Activated CD4-positive, alpha-beta T cell treated with anti-CD3 and anti-CD28 coated beads for 24 hours (primary cell): ENCODE measurements at places on chromosomes 3 and 15.

DNA sequence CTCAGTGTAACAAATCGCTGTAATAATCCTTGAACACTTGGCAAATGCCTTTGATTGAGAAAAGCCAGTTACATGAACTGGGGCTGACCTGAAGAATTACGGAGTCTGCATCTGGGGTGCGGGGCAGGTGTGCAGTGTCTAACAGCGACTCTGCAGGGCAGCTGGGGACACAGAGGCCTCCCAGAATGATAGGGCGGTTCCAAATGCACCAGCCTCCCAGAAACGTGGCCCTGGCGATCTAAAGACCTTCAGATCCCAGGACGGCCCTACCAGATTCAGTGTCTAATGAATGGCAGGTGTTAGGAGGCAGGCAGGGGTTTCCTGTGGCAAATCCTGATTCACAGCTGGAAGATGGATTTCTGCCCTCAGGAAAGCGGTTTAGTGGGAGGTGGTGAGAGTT is 100.5 kb upstream of the RGMA start:
- no peak for DNase-seq

GRCh38 chr3:187987924-187988323 is 166.0 kb upstream of the LPP start:
- DNase-seq: no peak

- no peak for DNase-seq
Measured at GRCh38 chr3:26668696-26669095, 46.1 kb downstream of the LRRC3B start.

DNA sequence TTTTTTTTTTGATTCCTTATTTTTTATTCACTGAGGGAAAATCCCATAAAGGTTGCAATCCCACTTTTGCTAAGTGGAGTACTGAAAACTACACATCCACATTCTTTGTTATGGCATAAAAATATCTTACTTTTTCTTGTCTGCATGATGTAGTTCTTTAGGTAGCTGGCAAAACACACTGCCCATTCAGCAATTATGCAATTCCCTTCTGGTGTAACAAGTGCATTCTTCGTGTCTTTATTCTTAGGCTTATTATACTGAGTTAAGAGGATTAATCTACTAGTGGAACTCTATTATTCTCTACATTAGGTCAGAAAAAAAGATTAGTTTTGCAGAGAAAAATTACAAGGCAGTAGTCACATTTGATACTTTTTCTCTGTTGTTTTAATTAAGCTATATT is 403.8 kb upstream of the GBE1 start:
- DNase-seq: no peak

GRCh38 chr3:143533391-143533790 is 314.9 kb downstream of the SLC9A9 start:
- no peak for DNase-seq

GRCh38 chr3:111610612-111611054 is 15.5 kb upstream of the ZBED2 start:
- no peak for DNase-seq

GRCh38 chr3:46393554-46394434 is 13.1 kb downstream of the CCR5AS start:
- DNase-seq: no peak

DNA sequence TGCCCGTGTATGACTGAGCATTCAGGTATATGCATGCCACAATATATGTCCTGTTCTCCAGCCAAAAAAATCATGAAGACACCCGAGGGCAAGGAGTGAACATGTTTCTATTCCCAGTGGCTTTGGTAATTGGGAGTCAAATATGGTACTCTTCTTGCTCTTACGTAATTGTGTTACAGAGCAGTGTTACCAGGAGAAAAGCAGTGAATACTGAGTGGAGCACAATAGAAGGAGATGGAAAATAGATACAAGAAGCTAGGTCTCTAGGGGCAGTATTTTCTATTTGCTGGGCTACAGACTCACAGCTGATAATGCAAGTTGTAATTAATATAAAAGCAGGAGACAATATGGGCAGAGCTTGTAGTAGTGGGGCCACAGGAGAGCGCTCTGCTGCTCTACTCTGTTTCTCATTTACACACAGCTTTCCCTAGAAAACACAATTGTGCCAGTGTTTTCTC is 13.2 kb downstream of the MEIS2 start:
- no peak for DNase-seq

- no peak for DNase-seq
Measured at GRCh38 chr3:34300621-34301020, 502.2 kb downstream of the PDCD6IP start.
